ENCODE measurements at places on chromosomes 5 and 9.

GRCh38 chr5:150288361-150288760, 1.2 kb downstream of the CAMK2A start:
- DNase-seq: no peak

GRCh38 chr5:68460147-68460798, 244.7 kb downstream of the PIK3R1 start:
- DNase-seq: peak; percentile 60

- DNase-seq: no peak
Measured at GRCh38 chr5:64615895-64616294, 74.4 kb upstream of the SHISAL2B start.

DNA sequence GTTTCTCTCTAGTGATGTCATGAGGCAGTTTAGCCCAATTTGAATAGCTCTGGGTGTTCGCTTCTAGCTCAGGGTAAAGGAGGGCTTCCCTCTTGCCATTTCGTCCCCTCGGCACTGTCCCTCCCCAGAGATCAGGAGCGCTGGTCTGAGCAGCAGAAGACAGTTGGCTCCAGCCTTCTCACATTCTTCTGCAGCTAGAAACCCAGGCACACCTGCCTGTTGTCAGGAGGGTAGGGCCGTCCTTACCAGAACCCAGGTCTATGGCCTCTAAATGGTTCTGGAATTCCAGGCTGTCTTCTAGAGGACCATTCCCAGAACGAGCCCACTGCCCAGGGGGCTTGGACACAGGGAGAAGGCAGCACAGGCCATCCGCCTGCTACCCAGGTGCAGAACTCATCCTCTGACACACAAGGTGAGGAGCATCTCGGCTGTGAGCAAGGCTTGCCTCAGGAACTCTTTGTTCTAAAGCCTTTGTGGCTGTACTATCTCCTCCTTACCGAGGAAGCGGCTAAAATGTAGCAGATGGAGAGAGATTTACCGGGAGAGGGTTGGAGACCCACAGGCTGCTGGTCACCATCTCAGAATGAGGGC, 255.6 kb upstream of the IRX2 start:
- DNase-seq: no peak

GRCh38 chr9:111959468-111960359, 63.1 kb downstream of the UGCG start:
- no peak for DNase-seq

DNA sequence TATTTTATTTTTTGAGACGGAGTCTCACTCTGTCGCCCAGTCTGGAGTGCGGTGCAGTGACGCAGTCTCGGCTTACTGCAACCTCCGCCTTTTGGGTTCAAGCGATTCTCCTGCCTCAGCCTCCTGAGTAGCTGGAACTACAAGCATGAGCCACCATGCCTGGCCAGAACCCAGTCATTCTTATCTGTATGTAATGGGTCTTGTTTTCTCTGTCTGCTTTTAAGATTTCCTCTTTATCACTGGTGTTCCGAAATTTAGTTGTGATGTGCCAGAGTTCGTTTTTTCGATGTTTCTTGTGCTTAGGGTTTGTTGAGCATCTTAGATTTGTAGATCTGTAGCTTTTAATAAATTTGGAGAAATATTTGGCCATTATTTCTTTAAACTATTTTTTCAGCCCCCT, 19.2 kb downstream of the SLC25A25 start:
- DNase-seq: no peak

- DNase-seq: no peak
Measured at GRCh38 chr5:109242518-109242917, 167.3 kb downstream of the PJA2 start.

GRCh38 chr9:104970271-104970987, 42.5 kb upstream of the ABCA1 start:
- DNase-seq: no peak

DNA sequence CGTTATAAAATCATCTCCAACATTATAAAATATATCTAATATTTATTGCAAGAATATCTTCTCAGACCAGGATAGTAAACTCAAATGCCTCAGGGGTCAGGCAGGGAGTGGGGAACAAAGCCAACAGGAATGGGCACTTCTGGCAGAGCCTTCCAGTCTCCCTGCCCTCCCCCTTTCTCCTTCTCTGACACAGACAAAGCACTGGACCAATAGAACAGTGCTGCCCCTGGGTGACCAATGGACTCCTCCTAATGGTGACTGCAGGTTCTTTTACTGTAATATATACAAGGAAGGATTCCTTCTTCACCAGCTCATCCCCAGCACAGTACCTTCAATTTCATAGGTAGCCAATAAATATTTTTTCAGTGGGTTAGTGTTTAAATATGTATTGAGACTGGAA, 31.1 kb upstream of the MAMDC2 start:
- DNase-seq: no peak

DNA sequence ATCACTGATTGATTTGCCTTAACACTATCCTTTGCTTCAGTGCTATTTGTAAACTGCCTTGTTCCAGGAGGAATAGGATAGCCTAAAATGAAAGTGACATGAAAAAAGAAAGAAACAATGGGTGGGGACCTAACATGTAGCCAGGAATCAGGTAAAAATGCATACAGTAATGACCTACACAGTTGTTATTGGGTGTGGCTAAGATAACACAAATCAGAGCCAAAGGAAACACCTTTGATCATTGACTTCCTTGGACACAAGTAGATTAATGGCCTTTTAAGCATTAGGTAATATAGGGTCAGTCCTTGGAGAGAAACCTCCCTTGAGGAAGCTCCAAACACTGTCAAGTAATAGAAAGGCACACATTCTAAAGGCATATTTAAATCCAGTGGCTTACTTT, 220.4 kb downstream of the TRPM3 start:
- DNase-seq: no peak

DNA sequence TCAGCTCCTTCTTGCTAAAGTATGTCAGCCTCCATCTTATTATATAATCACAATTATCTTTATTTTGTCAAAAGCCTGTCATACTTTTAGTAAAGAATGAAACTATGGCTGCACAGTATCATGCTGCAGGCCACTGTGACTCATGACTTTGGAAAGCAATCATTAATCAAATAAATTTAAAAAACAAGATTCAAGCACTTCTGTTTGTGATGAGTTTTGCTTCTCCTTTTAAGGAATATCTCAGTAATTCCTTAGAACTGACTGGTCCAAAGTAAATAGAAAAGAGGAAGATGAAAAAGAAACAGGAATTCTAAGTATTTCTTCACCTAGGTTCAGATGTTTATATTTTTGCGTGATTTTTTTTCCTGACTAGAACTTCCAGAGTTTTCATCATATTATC, 83.1 kb downstream of the EDIL3 start:
- no peak for DNase-seq
